Pulmonary artery endothelial cell (primary cell): ENCODE measurements at places on chromosomes 6 and 20. TPM values are rescaled to one million over a fixed set of nuclear protein-coding genes. Genes with fewer than 3 reads are reported as not detected.
A peak's percentile ranks its signal among the peaks of the same experiment; 100 is the strongest.

Gene PPP1R16B
- total RNA-seq = 118 and 144 TPM in 2 replicates

Gene SPACA1
- total RNA-seq = not detected in 2 replicates

Gene RSPO3
- total RNA-seq = 0.67 and 2.8 TPM in 2 replicates

Gene TFAP2C
- total RNA-seq = not detected in 2 replicates

Gene COQ3
- 4.8 and 5.8 TPM in 2 replicates for total RNA-seq

Gene OLIG3
- total RNA-seq = not detected in 2 replicates

Gene ADTRP
- 5.9 and 13.2 TPM in 2 replicates for total RNA-seq

Gene OR2H2
- total RNA-seq = not detected in 2 replicates

Gene C6orf15
- total RNA-seq = not detected in 2 replicates

- no peak for DNase-seq
These were observed 1.5 kb upstream of the ILRUN start for GRCh38 chr6:34697904-34698559.

DNA sequence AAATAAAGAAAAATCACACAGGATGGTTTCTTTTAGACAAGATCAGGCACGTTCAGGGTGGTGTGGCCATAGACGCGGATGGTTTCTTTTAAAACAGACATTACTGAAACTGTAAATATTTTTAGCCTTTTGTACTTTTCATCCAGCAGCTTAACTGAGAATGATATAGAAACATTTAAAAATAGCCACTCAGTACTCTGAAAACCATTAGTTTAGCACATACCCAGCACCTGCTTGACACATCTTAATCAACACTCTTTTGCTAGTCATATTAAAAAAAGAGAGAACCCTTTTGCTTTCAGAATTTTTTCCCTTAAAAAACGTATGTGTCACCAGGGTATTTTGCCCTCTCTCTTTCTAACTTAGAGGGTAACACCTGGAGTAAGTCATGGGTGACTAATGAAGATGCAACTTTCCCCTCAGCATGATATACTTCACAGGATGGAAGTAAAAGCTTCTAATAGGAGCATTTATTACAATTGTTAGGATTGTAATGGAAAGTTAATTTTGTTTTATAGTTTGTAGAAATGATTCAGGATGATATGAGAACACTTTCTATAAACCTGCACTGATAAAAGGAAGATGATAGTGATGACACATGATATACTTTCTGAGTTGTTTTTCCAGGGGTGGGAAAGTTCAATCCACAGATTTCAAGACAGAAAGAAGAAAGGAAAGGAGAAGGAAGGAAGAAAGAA is 45.2 kb downstream of the BACH2 start:
- DNase-seq = no peak

DNA sequence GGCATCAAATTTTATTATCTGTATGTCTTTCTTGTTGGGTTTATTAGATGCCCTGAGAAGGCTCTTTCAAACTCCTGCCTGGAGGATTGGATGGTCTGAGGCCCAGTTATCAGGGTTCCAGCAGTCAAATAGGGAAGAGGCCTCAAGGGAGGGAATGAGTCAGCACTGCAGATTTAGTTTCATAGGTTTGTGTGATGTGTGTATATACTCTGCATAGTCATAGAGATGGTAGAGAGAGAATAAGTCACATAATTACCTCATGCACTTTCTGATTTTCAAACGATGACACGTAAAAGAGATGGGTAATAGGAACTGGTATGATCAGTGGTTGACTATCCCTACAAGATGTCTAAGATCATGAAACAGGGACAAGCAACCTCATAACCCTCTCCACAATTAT is 82.1 kb downstream of the ADAT2 start:
- no peak for DNase-seq

- DNase-seq = no peak
These were observed 52.0 kb upstream of the FANCE start for GRCh38 chr6:35400111-35400510.

DNA sequence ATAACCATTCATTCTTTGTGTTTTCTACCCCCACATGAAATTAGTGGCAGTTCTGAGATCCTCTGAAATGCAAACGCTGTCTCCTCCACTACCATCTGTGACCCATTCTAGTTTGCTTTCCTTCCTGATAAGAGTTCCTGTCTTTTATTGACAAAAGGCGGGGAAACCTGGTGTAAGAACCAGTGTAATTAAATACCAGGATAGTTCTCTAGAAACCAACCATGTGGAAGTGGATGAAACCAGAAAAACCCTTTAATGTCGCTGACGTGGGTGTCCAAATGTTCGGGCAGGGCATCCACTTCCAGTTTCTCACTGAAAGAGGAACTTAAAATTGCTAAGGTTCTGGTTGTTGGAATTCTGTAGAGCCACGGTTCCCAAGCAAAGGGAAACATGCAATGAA is 79.1 kb downstream of the TNFRSF21 start:
- no peak for DNase-seq

GRCh38 chr6:150271501-150272263 is 97.1 kb upstream of the IYD start:
- DNase-seq = no peak

DNA sequence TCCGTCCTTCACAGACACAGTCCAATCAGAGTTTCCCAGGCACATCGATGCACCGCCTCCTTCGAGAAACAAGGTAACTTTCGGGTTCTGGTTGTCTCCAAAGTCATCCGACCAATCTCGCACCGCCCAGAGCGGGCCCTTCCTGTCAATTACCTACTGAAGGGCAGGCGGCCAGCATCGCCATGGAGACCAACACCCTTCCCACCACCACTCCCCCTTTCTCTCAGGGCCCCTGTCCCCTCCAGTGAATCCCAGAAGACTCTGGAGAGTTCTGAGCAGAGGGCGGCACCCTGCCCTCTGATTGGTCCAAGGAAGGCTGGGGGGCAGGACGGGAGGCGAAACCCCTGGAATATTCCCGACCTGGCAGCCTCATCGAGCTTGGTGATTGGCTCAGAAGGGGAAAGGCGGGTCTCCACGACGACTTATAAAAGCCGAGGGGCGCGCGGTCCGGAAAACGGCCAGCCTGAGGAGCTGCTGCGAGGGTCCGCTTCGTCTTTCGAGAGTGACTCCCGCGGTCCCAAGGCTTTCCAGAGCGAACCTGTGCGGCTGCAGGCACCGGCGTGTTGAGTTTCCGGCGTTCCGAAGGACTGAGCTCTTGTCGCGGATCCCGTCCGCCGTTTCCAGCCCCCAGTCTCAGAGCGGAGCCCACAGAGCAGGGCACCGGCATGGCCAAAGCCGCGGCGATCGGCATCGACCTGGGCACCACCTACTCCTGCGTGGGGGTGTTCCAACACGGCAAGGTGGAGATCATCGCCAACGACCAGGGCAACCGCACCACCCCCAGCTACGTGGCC is at the start of gene HSPA1B:
TSS of gene HSPA1B (plus strand) at position 453 of the 794 bp plus-strand sequence. CDS start at position 666, 213 bp downstream.
- peak; percentile 99 for DNase-seq

DNA sequence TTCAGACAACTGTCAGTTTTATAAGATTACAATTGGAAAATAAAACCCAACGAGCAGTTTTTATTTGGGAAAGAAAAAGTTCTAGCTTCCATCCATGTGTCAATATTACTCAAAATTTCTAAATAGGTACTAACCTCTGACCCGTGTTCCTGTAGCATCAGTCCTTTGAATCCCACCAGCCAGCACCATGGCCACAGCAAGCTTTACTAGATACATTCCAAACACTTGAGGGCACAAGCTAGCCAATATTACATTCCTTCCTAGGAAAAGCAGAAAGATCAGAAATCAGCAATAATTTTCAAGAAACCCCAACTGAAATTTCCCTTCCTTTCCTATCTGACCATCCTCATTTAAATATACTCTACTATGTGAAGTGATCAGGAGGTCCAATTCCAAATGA is 19.2 kb downstream of the ASF1A start:
- no peak for DNase-seq

- no peak for DNase-seq
These were observed 164.8 kb upstream of the GGTLC1 start for GRCh38 chr20:24153101-24154040.

- no peak for DNase-seq
These were observed 12.5 kb downstream of the PLCB1 start for GRCh38 chr20:8144282-8145245.

GRCh38 chr20:23267909-23268308 is 82.7 kb upstream of the NXT1 start:
- no peak for DNase-seq

DNA sequence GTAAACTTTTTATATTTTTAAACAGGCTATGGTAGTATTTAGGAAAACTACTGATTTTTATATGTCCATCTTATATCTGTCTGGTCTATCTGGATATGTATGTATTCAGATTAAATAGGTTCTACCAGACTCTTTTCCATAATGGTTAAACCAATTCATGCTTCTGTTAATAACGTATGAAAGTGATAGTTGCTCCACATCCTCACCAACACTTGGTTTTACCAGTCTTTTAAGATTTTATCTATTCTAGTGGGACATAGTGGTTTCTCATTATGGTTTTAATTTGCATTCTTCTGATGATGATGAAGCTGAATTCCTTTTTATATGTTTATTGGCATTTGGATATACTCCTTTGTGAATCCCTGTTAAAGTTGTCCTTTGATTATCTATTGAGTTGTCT is 56.1 kb downstream of the UBR2 start:
- no peak for DNase-seq
